ENCODE measurements at places on chromosomes 7 and 10. TPM values are rescaled to one million over a fixed set of nuclear protein-coding genes. Genes with fewer than 3 reads are reported as not detected.

DNA sequence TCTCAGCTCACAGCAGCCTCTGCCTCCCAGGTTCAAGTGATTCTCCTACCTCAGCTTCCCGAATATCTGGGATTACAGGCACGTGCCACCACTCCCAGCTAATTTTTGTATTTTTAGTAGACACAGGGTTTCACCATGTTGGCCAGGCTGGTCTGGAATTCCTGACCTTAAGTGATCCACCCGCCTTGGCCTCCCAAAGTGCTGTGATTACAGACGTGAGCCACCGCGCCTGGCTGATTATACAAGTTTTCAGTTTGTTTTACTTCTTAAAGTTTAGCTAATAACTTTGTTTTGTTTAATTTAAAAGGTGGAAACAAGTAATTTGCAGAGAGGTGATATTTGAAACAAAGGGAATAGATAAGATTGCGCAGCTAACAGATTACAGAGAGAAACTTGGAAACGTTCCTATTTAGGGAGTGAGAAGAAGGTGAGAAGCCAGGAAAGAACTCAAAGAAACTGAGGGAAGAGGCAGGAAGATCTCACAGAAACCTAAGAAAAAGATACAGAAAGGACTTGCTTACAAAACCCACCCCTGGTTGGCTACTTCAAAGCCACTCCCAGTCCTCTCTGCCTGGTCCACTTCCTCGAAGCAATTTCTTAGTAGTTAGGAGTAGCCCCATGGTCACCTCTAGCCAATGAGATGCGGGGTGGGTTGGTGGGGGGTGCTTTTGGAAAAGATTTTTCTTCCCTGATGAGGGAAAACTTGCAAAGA, 15.0 kb upstream of the PDLIM1 start:
- no peak for DNase-seq

GRCh38 chr10:51729822-51730555, 30.6 kb upstream of the CSTF2T start:
- DNase-seq = no peak

- DNase-seq = no peak
Measured at GRCh38 chr7:32941181-32941580, 16.1 kb upstream of the FKBP9 start.

DNA sequence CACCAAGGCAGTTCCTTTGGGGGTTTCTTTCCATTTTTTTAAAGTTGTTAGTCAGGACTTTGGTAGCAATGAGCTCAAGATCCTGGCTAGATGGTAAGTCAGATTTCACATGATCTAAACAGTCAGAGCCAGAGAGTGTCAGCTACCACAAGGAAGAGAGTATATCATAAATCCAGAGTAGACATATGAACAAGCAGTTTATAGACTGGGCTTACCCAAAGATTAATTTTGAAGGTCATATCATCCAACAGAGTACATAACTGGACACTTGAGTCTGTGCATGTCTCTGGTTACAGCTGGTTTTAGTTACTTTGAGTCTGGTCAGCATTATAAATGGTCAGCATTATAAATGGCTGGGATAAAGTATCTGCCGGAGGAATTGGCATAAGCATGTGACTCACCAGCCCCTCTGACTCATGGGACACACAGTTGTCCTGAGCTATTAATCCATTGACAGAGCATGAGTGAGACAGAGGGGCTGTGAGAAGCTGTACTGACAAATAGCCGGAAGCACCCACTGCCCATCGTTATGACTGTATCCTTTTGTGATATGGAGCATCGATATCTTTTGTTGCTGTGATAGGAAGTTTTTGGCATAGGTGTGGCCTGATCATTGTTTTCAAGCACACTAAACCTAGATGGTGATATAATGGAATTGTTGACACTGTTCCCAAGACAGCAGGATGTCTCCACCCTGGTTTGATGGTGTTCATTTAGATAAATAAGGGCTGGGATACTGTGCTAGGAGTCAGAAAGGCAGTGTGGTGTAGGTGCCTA, 19.3 kb downstream of the PPP1R3C start:
- no peak for DNase-seq

GRCh38 chr10:15069230-15069629, 19.3 kb downstream of the ACBD7 start:
- no peak for DNase-seq

Gene HK1
- total RNA-seq = 74.9 TPM

Gene SP8
- total RNA-seq = not detected

GRCh38 chr10:69278446-69278963, at the start of gene HK1:
Gene HK1, plus strand, starts transcription at chr10:69278496.
- no peak for DNase-seq

GRCh38 chr7:101819913-101820522, 2.6 kb downstream of the CUX1 start:
- no peak for DNase-seq
